Urothelium cell line (cell line): ENCODE measurements at places on chromosomes 5 and 9.

- DNase-seq = no peak
Measured at GRCh38 chr5:136000932-136001331, 27.9 kb upstream of the TGFBI start.

GRCh38 chr5:137393196-137393993 lies 105.7 kb downstream of the SPOCK1 start:
- DNase-seq = no peak

DNA sequence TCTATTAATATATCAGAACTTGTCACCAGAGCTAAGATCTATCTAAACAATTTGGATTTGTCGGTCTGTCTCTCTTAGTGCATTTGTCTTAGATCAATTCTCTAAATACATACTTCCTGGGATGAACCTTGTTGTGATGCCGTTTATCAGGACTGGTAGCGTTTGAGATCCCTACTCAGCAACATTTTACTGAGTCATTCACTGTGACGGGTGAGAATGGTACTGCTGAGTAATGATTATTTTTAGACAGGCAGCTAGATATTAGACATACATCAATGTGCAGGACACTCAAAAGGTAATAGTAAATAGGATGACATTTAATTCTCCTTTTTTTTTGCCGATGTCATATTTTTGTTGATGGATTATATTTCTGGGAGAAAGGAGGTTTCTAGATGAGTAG lies 209.0 kb downstream of the CSNK1G3 start:
- DNase-seq = peak; percentile 56

DNA sequence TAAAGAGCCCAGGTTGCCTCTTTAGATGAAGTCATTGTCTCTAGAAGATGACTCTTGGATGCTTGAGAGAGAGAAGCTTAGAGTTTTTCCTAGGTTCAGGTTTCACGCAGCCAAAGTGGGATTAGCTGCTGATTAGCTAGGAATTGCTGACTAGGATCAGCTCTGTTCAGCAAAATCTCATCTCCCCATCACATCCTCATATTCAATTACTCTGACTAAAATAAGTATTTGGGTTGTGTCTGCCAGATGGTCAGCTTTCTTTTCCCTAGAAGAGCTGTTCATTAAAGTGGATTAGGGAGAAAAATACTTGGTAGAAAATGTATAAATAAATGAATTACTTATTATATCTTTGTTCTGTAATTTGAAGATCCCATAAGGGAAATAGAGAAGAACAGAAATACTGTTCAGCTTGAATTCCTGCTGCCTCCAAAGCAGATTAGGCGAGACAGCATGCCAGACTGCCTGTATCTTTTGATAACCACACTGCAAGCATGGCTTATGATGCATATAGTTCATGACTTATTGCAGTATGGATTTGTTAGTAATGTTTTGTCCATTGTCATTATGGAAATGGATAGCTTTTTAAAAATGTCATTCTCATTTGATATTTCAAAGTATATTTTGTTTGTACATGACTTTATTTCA lies 184.8 kb upstream of the CD180 start:
- no peak for DNase-seq

DNA sequence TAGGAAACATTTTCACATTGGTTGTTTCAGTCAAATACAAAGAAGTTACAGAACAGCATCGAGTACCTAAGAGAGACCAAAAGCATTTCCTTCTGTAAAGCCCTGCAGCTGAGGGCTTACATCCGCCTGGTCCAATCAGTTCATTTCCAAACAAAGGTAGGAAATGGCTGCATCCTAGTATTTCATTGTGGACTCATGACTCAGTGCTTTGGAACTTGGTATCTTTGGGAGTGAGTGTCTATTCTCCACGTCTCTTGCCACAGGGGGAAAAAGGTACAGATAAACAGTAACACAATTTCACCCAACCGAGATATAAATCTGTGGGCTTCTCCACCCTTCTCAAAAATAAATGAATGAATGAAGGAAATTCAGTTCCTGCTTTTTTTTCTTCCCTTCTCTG lies 75.4 kb downstream of the NFIB start:
- peak; percentile 48 for DNase-seq

GRCh38 chr5:72711351-72711750 lies 105.1 kb upstream of the TNPO1 start:
- DNase-seq = no peak

DNA sequence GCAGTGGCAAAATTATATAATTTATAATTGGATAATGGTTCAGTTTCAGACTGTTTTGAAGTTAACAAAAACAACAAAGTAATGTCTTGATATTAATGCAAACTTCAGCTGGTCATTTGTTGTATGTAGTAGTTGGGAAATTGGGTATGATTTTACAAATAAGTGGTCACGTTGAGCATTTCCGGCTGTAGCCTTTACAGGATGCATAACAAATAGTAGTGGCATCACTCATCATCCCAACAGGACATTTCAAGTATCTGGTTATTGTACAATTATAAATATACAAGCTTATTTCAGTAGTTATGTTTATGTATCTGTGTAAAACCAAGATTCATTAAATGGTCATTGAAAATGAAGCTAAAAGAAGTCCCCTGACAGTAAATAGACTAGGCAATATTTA lies 72.9 kb downstream of the SMIM15 start:
- no peak for DNase-seq

DNA sequence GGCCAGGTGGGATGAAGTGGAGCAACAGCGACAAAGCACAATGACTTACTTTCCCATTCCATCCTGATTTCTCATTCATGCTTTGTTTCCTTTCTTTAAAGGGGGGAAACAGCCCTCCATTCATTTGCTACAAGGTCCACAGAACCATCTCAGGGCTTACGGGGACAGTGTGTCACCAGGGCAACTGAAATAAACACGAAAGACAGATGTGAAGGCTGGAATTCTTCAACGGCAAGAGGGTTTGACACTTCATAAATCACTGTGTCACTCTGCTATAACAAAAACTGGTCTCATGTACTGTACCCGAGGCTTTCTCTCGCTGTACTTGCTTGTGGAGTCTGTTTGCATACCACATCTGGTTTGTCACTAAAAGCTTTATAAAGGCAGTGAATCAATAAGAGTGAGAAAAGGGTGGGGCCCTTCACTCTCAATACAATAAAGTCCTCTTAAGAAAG lies 150.8 kb downstream of the EFNA5 start:
- peak; percentile 44 for DNase-seq

- no peak for DNase-seq
Measured at GRCh38 chr9:73104921-73105320, 46.7 kb upstream of the ANXA1 start.

GRCh38 chr9:87267251-87268070 lies 230.2 kb upstream of the DAPK1 start:
- no peak for DNase-seq

DNA sequence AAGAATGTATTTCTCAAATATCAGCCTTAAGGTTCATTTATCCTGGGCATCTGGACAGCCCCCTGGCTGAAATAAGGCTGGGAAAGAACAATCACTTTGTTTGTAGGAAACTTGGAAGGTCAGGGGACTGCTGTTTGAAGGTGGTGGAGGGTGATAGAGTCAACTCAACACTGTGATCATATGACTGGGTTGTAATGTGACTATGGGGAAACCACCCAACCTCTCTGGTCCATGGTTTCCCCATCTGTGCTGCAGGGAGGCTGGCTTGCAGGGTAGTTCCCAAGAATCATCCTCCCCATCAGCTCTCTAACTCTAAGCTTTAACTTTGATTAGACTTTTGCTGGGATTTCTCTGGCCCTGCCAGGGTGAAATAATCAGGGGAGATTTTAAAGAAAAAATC lies 10.0 kb downstream of the INSYN2B start:
- no peak for DNase-seq

DNA sequence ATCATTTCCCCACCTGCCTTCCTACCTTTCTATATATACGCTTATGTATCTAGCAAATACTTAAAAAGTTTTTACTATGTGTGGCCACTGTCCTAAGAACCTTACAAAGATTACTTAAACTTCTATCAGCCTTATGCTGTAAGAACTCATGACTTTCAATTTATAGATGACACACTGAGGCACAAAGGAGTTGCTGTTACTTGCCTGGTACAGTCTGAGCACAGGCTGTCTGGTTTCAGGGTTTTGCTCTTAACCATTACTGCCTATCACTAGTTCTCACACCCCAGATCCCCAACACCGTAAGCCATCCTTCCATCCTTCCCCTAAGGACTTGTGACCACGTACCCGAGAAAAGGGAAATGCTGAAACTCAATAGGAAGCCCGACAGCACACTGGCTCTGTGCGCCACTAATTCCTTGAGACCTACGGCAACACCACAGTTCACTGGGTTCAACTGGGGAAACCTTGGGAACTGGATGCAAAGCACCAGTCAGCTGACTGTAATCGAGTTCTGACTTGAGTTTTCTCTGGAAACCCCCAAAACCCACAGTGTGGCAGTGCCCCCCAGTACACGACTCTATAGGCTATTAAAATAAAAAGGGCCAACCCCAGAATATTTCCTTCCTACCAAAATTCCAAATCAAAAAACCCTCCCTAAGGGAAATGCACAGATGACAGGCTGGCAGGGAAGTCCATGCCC lies 56.0 kb downstream of the AUH start:
- no peak for DNase-seq

DNA sequence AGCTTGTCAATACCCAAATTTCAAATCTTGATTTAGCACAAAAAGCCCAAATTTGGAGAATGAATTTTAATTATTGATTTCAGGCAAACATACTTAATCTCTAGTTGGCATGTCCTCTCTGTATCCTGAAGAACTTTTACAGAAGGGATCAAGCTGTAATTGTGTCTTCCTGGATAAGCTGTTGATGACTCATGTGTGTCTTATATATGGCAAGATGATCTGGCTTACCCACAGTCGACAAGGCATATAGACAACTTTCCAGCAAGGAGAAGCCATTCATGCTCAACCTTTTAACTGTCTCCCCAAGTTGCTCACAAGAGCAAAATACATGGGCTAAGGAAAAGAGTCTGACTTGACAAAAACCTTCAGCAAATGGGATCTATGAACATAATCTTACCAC lies 112.5 kb upstream of the SLCO6A1 start:
- DNase-seq = no peak

DNA sequence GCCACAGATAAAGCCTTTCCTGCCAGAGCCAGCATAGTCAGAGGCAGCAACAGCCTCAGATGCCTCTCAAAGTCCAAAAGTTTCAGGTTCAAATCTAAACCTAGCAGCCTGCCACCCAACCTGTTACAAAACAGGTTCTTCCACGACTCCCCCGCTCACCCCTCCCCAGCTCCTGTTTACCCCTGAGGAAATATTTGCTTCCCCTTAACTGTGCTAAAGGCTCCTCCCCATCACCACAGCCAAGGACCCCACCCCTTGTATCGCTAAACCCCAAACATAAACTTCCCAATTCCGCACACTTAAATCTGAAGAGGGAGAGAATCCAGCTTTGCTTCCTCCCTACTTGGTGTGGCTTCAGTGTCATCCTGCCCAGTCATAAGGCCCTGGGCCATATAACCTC lies 15.4 kb upstream of the VDAC1 start:
- DNase-seq = no peak

- DNase-seq = no peak
Measured at GRCh38 chr5:8538821-8539220, 669.9 kb downstream of the MTRR start.

- DNase-seq = peak; percentile 16
Measured at GRCh38 chr9:114735704-114736103, 53.7 kb upstream of the TEX48 start.

DNA sequence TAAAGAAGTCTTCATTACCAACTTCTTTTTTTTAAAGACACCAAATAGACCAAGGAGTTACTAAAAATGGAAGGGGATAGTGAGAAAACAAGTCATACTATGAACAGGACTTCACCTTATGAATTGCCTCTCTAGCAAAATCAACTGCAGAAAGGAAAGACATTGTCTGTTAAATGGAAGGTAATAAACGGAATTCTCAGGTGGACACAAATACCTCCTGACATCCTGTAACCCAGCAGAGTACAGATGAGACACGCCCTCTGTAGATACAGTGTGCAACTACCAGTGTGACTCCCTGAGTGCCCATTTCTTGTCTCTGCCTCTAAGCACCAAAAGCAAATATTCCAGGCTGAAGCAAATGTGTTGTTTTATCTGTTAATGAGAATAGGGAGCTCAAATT lies 12.2 kb upstream of the PLPP1 start:
- DNase-seq = no peak

- no peak for DNase-seq
Measured at GRCh38 chr5:181217111-181217802, 5.8 kb upstream of the TRIM41 start.

GRCh38 chr5:160979385-160979784 lies 127.4 kb upstream of the ATP10B start:
- DNase-seq = no peak

DNA sequence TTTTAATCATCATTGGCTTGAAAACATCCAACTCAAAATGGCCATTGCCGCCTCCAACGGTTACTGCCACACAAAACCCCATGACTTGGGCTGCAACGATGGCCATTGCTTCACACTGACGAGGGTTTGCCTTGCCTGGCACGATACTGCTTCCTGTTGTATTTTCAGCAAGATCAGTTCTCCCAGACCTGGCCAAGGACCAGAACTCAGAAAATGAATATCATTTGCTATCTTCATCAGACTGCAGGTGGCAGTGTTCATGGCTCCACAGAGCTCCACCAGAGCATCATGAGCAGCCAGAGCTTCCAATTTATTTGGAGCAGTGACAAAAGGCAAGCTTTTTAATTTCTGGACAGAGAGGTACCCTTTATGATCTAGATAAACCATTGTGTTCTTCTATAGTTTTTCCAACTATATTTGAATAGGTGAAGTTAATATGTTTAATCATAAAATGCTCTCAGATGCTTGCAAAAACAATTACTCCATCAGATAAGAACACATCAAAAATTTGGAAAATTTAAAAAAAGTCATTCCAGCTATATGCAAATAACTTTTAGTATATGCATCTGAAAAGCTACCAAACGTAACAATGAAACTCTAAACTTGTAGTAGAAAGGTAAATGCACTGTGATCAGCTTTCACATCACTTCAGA lies 10.4 kb downstream of the AMACR start:
- DNase-seq = peak; percentile 76

DNA sequence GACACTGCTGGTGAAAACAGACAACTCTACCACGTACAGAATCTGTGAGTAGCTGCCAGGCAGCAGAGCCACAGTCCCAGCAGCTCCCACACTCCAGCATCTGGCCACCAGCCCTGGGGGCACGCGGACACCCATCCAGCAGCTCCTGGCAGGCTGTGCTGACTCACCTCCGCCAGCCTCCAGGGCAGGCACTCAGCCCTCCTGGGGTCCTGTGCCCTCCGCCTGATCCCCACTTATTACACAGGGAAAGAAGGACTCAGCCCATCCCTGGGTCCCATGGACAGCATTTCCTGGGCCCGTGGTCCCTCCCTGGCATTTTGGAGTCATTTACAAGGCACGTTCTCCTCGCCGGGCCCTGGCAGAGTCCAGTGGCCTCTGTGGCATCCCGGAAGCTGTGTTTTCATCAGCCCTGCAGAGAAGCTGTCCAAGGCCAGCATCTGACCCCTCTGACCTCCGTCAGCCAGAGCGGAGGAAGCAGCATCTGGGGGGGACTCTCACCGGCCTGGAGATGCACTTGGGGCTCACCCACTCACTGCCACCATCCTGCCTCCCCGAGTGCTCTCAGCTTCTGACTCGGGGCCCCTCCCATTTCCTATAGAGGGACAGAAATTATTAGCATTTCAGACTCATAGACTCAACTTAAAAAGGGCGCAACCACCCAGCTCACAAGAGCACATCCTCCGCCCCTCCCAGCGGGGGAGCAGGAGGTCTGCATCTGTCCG lies 21.6 kb downstream of the PAEP start:
- DNase-seq = no peak
